ENCODE measurements at places on chromosomes 2 and 18.

- no peak for DNase-seq
These were observed 127.3 kb upstream of the GPC1 start for GRCh38 chr2:240308111-240308651.

- DNase-seq = no peak
These were observed 25.5 kb upstream of the SLC8A1 start for GRCh38 chr2:40477361-40477760.

DNA sequence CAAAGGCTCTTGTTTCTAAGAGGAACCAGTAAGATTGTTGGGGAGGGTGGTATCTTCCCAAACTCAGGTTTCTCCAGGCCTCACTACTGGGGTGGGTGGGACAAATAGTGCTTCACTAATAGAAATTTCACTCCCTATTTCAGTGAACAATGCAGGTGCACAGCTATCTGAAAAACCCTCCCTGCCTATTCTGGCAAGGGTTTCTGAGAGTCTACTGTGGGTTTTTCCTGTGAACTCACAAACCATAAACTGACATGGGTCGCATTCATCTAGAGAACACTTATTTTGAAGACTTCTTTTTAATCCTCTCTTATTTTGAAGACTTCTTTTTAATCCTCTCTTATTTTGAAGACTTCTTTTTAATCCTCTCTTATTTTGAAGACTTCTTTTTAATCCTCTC lies 4.4 kb downstream of the IL36A start:
- no peak for DNase-seq

DNA sequence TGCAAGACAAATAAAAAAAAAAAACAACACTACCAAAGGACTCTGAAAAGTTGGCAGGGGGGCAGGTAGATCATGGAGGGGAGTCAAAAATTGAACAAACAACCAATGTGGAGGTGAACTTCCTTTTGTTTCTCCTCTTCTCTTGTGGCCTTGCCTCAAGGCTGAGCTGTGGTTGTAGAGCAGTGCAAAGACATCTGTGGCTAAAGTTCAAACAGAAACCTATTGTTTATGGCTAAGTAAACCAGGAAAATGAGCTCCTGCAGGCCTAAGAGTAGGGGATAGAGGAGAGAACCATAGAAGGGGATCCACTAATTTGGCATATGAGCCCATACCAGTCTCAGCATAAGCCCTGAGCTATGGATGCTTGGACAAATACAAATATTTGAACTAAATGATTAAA lies 40.2 kb upstream of the EGR4 start:
- DNase-seq = no peak

DNA sequence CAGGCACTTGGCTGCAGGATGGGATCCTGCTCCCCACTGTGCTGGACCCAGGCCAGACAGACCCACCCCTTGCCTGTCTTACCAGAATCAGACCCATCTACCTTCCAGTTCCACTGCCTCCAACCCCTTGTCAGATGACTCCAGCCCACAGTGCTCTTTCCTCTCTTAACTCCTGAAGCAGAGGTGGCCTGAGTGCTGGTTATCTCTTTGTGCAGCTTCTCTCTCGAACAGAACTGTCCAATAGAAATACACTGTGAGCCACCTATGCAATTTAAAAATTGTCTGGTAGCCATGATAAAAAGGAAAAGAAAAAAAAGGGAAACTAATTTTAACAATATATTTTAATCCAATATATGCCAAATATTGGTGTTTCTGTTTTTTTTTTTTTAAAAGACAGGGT lies 160.2 kb upstream of the SMAD2 start:
- DNase-seq = no peak

GRCh38 chr2:27211241-27211942 lies 449 bp upstream of the ATRAID start:
- no peak for DNase-seq

DNA sequence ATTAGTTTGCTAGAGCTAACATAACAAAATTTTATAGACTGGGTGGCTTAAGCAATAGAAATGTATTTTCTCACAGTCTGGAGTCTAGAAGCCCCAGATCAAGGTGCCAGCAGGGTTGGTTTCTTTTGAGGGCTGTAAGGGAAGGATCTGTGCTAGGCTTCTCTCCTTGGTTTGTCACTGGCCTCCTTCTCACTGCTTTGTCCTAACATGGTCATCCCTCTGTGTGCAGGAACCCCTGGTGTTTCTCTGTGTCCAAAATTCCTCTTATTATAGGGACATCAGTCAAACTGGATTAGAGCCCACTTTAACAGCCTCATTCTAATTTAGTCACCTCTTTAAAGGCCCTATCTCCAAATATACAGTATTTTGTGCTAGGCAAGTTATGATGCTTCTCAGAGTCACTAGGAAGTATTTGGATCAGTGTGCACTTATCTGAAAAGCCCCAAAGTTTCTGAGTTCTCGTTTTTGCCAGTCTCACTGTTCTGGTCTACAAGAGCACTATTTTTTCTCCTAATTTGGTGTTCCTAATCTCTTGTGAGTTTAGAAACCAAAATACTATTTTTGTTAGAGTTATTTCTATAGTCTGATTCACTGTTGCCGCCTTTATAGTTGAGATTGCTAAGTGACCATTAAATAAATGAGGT lies 29.0 kb downstream of the ZC3H6 start:
- DNase-seq = no peak

- no peak for DNase-seq
These were observed 68.7 kb upstream of the MGAT4A start for GRCh38 chr2:98799375-98800329.

DNA sequence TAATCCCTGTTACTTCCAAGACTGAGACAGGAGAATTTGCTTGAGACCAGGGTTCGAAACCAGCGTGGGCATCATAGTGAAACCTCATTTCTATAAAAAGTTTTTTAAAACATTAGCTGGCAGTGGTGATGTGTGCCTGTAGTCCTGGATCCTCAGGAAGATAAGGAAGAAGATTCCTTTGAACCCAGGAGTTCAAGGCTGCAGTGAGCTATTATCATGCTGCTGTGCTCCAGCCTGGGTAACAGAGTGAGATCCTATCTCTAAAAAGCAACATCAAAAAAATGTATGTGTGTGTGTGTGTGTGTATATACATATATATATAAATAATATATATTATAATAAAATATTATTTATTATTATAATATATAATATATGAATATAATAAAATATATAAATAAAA lies 1417.6 kb upstream of the CDH2 start:
- DNase-seq = no peak

- no peak for DNase-seq
These were observed 65.5 kb upstream of the PMAIP1 start for GRCh38 chr18:59834267-59834666.

GRCh38 chr18:74388227-74388626 lies 68.9 kb downstream of the DIPK1C start:
- no peak for DNase-seq

- no peak for DNase-seq
These were observed 133.2 kb upstream of the ID2 start for GRCh38 chr2:8548619-8549150.

- no peak for DNase-seq
These were observed 159.3 kb upstream of the MYCN start for GRCh38 chr2:15780912-15781574.

Measured in H1 (cell line).